ENCODE measurements at places on chromosomes 13 and 19.

DNA sequence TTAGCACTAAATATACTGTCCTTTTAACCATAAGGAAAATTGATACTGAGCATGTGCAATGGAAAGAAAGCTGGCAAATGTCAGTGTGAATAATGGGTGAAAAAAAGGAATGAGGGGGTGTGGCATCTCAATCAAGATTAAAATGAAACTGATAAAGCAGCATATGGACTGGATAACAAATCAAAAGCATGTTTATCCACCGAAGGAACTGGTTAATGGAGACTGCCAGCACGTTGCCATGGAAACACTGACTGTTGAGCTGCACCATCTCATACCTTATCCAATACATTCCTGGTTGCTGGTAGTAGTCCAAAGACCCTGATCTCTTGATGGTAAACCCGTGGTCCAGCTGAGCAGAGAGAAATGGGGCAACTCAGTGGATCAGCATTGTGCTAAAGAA is 311.4 kb upstream of the MAB21L1 start:
- DNase-seq, result no peak

GRCh38 chr19:44869733-44870470 is 21.2 kb upstream of the TOMM40 start:
- no peak for DNase-seq

DNA sequence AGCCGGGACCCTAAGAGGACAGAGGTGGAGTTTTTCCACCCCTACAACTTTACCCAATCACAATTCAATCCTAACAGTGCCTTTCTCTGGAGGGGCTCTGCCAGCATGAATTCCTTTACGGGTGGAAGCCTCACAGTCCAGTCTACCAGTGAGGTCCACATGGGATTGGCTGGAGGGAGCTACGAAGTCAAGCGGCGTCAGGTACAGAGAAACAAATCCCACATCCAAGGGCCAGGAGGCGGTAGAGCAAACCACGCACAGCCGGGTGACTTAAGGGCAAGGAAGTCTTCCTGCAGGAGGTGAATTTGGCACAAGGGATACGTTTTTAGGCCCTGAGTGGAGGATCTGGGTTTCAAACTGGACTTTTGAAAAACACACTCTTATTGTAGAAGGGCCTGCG is 199.6 kb downstream of the UQCRFS1 start:
- no peak for DNase-seq

GRCh38 chr19:49141352-49141751 is 13.8 kb downstream of the HRC start:
- DNase-seq, result no peak

DNA sequence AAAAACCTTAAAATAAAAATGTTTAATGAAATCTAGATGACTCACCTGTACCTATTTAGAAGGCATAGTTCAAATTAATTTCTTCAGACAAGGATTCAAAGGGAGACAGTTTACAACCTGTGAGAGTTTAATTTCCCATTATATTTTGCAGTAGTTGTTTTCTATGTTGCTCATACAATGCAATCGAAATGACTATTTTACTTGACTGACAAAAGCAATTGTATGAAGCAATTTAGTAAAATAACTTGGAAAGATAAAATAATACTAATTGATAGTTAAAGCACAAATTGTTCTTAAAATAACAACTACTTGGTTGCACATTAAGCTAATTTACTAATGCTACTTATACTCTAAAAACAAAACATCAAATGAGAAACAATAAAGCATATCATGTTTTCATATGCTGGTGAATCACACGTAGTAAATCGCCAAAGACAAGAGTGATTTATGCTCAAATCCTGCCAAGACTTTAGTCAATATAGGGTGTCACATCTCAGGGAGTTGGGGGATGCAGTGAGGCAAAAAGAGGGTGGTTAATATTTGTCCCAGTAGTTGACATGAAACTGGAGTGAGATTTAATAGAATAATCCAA is 6.4 kb downstream of the DACH1 start:
- DNase-seq, result no peak

- DNase-seq, result peak; percentile 69
Observed at GRCh38 chr19:48510421-48511268, 990 bp downstream of the LMTK3 start.

DNA sequence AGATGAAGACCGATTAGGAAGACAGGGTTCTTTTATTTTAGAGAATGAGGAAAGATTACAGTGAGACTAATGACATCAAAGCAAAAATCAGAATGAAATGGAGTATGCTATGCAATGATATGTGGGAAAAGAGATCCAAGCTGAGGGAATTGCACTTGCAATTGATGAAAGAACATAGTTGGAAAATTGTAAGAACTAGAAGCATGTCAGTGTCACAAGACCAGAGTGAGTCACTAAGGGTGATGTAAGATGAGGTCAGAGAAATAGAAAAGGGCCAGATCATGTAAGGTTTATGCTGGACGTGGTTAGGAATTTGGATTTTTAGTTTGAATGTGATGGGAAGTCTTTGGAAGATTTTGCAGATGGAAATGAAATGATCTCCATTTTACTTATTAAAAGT is 1937.3 kb downstream of the OLFM4 start:
- no peak for DNase-seq

DNA sequence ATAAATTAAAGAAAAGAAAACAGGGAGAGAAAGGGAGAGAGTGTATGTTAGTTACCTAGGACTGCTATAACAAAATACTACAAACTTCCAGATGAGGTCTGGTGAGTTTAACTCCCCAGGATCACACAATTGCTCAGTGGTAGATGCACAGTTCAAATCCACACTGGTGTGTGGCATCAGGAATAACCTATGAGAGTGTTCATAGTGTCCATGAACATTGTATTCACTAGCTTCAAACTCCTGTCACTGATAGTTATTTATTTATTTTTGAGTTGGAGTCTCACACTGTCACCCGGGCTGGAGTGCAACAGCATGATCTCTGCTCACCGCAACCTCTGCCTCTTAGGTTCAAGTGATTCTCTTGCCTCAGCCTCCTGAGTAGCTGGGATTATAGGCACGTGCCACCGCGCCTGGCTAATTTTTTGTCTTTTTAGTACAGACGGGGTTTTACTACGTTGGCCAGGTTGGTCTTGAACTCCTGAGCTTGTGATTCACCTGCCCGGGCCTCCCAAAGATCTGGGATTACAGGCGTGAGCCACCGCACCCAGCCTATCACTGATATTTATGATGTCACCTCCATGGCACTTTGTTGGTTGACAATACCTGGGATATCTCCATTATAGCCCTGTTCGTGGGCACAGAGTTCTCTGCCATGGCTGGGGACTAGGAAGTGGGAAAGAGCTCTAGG is at the start of gene NFILZ:
Gene NFILZ (plus strand): TSS at position 638 of the 688 bp plus-strand sequence. CDS start 46,133 bp downstream, outside the sequence.
- DNase-seq, result no peak

GRCh38 chr13:83666141-83666540 is 216.1 kb downstream of the SLITRK1 start:
- no peak for DNase-seq

GRCh38 chr19:1231729-1232637 is 5.8 kb downstream of the CBARP start:
- DNase-seq, result no peak

DNA sequence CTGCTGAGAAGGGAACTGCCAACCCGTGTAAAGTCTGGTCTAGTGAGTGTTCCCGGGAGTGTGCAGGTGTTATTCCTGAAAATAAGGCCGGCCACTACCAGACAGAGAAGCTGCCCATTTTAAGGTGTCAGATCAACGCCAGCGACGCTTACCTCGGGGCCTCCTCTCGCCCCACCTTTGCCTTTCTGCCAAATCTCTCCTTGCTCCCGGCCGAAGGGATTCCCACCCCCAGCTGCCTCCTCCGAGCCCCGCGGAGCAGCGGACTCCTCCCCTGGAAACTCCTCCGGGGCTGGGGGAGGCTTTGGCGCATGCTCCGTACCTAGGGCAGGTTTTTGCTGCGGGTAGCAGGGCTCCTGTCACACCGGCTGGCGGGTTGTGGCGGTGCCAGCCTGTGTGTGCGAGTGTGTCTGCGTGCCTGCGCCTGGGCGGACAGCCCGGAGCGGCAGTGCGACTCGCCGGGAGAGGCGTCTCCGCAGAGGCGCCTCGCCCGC is at the start of gene HS6ST3:
Gene HS6ST3 (plus strand): TSS at position 359 of the 491 bp plus-strand sequence.
- DNase-seq, result no peak

DNA sequence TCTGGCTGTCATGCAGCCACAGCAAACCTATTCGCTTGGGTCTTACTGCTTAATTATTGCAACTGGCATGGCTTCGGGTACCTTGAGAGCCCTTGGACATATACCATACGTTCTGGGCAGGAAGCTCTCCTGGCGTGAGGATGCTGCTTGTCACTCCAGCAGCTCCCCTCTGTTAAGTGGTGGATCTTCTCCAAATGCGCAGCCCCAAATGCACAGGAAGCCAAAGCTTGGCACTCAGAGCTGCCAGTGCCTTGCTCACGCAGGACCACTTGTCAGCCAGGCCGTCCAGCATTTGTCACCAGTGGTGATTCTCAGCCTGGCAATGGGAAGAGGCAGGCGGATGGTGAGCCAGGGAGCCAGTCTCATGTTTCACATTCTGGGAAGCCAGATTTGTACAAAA is 158.6 kb downstream of the KATNAL1 start:
- no peak for DNase-seq

- DNase-seq, result no peak
Observed at GRCh38 chr19:46959894-46960556, 59.6 kb upstream of the NPAS1 start.

DNA sequence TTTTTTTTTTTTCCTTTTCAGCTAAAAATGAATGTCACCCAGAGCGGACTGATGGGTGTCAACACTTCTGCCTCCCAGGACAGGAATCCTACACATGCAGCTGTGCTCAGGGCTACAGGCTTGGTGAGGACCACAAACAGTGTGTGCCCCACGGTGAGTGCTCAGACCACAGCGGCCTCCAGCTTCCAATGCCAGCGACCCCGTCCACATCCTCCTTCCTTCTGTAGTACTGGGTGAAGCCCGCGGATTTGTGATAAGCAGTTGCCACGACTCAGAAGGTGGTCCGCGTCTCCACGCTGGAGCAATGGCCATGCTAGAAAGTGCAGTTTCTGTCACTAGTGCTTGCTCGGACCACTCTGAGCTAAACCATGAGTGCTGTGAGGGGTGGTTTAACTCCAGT is 6.0 kb downstream of the PROZ start:
- no peak for DNase-seq

DNA sequence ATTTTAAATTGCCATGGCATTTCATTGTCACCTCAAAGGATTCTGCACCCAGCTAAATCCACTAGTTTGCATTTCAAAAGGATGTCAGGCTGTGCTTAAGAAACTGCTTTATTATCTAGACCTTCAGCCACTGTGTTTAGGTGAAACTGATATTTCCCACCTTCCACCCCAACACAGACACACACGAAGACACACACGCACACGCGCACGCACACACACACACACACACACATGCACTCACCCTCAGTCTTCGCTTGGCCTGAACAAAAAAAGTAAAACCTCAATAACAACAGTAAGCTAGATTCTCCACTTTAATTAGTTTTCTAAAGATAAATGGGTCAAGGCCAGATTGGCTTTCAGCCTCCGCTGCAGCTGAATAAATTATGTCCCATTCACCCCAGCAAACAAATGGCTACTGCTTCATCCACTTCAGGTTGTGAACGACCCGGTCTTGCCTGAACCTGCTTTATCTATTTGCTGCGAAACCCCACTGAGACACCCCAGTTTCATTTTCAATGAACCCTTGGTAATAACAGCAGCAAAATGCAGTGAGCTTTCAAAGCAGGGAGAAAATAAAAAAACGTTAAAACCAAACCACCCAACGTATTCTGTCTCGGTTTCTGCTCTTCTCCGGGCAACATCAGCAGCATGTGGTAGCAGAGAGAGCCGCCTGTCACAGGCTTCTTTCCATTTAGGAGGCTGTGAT is 166.8 kb downstream of the DCT start:
- no peak for DNase-seq

GRCh38 chr13:26184791-26185250 is 37.3 kb downstream of the RNF6 start:
- DNase-seq, result peak; percentile 40

DNA sequence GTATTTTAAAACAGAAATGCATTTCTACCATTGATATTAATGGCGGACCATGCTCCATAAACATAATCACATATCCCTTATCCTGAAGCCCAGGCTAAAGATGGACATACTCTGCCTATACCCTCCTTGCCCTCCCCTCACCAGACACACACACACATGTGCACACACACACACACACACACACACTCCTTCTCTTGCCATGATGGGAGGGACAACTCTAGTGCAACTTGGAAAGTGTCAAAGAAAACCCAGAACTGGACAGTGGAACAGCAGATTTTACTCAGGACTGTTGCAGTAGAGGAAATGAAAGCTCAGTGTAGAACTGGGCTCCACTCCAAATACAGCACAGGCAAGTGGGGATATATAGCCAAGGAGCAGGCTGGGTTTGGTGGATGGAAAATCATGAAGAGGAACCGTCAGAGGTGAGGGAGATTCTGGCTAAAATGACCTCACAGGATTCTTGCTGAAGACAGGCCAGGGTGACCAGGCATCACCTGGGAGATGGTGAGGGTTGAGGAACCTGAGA is 40.8 kb downstream of the TNFRSF19 start:
- no peak for DNase-seq

GRCh38 chr19:3336680-3337523 is 29.5 kb upstream of the NFIC start:
- DNase-seq, result no peak

DNA sequence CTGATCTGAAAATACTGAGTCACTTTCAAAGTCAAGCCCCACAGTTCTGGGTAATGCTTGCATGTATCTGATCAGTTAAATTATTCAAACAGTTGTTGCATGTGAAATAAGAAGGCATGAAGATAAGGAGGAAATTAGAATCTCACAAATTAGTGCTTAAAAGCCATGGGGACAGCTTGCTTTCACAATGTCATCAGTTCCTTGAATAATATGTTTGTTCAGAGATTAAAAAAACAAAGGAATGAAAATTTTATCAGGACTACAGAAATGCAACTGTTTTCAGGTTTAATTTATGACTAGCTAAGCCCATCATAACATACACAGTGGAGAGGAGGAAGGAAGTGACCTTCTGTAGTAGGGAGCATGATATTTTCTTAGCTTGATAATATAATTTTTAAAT is 150.1 kb downstream of the OXGR1 start:
- no peak for DNase-seq

- no peak for DNase-seq
Observed at GRCh38 chr13:76533251-76533650, 353.0 kb downstream of the KCTD12 start.

GRCh38 chr13:40129467-40129866 is 474.0 kb downstream of the COG6 start:
- no peak for DNase-seq

- no peak for DNase-seq
Observed at GRCh38 chr13:97005625-97006262, 11.5 kb upstream of the OXGR1 start.

GRCh38 chr13:111245576-111246384 is 74.7 kb upstream of the TEX29 start:
- DNase-seq, result no peak
